ENCODE measurements at places on chromosomes 7 and 10.

- DNase-seq: no peak
Observed at GRCh38 chr10:26799342-26799741, 61.4 kb downstream of the ABI1 start.

DNA sequence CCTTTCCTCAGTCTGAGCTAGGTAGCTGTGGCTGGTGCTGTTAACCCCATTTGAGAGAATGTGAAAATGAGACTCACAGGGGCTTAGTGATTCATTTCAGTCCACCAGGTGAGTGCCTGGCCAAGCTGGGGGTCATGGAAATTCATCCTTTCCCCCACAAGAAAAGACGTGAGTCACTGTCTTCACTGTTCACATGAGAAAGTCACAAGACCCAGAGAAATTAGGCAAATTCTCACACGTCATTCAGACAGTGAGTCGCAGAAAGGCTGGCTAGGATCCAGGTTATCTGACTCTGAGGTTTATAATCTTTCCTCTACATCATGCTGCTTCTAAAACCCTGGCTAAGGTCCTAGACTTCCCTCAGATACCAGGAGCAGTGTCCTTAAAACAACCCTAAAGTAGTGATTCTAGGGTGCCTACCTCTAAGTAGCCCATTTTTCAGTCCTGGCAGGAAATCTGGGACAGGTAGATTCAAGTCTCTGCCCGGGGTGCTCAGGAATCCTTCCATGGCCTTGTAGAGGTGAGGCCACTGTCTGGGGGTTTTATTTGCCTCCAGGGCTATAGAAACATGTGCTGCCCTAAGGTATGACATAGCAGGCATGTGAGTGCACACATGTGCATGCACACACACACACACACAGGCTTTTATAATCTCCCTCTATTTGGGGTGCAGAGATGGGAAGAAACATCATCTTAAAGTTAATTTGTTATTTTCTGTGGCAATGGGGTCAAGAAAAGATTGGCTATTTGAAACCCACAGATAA lies 427.9 kb upstream of the CELF2 start:
- peak; percentile 65 for DNase-seq

DNA sequence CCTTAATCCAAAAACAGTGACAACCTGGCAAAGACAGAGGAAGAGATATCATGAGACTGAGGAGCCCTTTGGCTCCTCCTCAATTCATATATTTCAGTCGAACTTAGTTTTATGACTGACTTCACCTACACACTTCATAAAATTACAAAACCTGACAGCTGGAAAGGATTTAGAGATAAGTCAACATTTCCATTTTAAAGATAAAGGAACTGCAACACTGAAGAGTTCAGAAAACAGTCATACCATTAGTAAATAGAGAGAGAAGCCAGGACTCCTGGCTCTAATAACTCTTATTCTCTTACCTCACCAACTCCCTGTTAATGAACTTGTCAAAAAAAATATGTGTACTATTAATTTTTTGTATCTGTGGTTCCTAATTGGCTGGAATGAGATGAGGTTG lies 141.0 kb upstream of the COL1A2 start:
- no peak for DNase-seq

- DNase-seq: no peak
Observed at GRCh38 chr10:5627486-5628044, 38.8 kb downstream of the ASB13 start.

- no peak for DNase-seq
Observed at GRCh38 chr7:47649919-47650318, 68.0 kb upstream of the TNS3 start.

DNA sequence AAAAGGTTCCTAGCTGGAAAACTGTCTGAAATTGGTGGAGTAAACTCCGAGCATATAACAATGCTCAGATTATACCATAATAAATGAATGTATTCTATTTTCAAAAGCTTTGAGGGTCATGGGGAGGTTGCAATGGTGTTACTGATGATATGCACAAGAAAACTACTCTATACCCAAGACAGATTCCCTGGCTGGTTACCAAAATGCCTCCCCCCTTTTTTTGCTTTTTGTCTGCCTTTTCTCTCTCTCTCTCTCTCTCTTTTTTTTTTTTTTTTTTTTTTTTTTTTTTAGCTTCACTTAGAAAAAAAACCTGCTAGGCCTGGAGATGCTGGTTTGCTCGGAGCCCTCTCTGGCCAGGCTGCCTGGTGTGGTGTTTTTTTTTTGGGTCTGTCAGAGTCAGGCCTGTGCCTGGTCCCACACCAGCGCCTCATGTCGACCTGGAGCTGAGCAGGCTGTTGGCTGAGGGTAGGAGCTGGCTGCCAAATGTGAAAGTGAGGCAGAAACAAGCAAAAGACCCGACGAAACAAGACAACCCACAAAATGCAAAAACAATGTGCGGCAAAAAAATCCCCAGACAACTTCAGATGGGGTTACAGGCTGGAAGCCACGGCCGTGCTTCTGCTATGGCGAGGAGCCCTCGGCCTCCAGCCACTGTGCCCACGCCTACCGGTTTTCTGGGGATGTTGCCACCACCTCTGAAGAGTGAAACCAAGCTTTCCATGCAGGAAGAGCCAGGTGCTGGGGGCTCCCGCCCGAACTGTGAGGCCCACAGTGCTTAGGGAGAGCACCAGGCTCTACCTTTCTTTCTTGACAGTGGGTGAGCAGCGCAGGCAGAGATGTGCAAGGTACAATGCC lies 59.9 kb upstream of the EFCAB10 start:
- DNase-seq: no peak

DNA sequence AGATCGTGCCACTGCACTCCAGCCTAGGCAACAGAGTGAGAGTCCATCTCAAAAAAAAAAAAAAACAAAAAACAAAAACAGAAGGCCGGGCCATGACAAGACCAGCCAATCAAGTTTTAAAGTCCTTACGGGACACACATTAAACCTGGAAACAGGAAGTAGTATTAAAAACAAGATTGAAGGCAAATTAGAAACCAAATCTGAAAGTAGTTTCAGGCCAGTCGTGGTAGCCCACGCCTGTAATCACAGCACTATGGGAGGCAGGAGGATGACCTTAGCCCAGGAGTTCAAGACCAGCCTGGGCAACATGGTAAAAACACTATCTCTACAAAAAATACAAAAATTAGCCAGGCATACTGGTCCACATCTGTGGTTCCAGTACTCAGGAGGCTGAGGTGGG lies 18.1 kb downstream of the PSAP start:
- DNase-seq: no peak

DNA sequence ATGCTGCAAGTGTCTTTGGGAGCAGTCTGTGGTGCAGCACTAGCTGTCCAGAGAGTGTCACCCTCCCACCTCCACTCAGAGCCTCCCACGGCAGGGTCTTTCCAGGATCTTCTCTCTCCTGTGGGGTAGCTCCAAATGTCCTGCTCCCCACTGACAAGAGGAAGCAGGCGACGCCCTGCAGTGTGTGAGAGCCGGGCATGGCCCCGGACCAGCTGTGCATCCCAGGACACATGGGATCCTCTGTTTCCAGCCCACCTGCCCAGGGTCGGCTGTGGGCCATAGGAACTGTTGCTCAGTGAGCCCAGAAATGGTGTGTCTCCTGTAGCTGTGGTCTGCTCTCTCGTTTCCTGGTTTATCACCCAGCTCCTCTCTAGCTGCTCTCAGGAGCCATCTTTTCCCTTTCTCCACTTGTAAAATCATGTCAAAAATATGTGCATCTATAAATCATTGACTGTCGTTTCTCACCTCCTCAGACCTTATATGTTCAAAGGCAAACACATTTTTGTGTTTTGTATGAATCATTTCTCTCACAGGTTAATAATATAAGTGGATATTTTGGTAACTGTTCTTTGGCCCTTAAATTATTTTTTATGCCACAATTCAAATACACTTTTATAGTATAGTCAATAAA lies 74.9 kb downstream of the VWC2 start:
- no peak for DNase-seq

GRCh38 chr10:1424648-1425047 lies 312.7 kb downstream of the ADARB2 start:
- no peak for DNase-seq

- DNase-seq: no peak
Observed at GRCh38 chr10:8455181-8455580, 400.7 kb downstream of the GATA3 start.

DNA sequence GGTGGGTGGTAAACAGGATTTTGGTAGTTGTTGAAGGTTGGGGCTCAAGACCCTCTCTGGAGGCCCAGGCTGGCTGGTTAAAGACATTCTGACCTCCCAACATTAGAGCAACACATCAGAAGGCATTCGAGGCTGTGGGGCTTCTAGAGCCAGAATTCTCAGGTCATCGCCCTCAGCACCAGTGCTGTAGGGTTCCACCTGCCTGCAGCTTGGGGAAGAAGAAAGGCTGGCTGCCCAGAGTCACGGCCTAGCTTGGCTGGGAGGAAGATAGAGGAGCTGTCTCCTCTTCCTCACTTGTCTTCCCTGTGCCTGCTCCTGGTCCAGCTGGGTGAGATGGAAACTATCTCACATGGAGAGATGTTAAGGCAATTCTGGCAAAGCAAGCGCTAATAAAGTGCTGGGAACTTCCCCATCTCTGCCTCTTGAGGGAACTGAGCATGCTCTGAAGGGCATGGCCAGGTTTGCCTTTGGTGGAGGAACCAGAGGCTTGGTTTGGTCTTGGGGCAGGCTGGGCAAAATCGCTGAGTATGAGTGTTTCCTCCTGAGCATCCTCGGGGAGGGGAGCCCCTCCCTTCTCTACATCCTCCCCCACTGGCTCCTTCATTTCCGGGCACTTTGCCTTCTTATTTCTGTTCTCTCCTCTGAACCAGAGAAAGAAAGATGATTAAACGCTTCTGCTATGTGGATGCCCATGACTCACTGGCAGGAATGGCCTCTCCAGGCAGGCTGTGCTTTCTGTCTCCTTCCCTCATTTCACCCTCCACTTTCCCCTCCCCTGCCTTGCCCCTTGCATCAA lies 509.0 kb upstream of the PODXL start:
- peak; percentile 97 for DNase-seq

- no peak for DNase-seq
Observed at GRCh38 chr10:103814105-103814504, 41.3 kb downstream of the SH3PXD2A start.

- no peak for DNase-seq
Observed at GRCh38 chr10:119705434-119705831, 20.4 kb upstream of the INPP5F start.

- DNase-seq: peak; percentile 96
Observed at GRCh38 chr7:33854801-33855350, 50.5 kb upstream of the BMPER start.

DNA sequence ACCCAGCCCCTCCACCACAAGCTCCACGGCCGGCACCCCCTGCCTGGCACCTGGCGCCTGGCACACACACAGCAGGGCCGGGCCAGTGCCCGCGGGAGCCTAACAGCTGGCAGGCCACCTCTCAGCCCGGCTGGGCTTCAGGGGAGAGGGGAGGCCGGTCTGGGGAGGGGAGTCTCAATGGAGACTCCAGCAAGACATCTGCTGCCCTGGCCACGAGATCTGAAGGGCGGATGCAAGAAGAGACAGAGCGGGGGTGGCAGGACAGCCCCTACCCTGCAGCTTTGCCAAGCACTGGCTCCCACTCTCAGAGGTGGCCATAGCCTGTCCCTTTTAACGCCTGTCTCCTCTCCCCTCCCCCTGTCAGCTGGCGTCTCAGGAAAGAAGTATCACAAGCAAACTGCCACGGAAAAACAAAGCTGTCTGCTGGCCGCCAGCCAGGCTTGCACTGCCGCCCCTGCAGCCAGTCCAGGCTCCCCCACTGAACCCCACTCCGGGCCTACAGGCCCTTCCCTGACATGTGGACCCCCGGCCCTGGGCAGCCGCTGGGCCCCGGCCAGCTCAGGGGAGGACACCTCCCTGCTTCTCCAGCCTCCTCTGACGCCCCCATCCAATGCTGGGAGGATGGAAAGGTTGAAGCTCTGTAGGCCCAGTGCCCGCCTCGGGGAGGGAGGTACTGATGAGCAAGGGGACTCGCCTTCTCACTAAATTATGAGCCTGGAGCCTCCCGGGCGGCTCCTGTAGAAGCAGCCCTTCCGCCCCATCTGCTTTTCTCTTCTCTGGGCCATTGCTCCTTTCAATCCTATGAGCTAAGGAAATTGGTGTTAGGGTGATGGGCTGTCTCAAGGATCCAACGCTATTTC lies 178.4 kb downstream of the ARHGAP12 start:
- DNase-seq: no peak

DNA sequence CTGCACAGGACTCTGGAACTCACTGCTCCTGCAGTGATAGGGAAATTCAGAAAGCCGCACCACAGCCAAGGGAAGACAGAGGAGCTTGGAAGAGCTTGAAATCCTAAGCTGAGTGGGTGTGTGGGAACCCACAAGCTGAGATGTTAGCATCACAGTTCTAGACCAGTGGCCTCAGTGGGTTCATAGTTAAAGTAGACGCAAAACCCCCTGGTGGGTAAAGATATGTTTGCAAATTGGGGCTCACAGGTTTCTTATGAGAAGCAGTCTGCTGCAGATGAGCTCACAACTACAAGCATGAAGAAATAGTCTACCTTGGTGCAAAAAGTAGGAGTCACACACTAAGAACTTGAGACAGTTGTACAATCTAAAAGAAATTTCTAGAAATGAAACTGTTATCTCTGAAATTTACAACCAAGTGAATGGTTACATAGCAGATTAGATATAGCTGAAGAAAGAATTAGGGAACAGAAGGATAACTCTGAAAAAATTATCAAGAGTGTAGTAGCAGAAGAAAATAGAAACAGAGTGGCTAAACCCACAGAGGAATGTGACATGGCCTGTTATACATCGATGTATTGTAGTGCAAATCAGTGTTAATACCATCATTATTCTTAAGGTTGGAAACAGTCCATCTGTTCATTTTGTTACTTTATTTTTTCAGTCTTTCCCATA lies 77.2 kb downstream of the DYNC2I1 start:
- no peak for DNase-seq

DNA sequence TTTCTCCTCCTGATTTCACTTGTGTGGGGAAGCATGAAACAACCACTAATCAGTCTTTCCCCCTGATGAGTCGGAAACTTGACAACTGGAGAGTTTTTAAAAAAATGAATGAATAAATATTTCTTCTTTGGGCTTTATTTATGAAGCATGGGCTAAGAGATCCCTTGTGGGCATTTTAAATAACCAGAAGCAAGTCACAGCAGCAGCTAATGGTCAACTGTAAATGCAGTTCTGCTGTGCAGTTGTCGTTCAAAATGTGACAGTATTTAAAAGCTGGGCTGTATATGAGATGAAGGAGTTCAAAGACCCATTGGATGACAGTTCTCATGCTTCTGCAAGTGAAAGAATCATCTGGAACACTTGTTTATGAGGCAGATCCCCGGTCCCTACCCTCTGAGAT lies 54.1 kb downstream of the STEAP1B start:
- DNase-seq: no peak

DNA sequence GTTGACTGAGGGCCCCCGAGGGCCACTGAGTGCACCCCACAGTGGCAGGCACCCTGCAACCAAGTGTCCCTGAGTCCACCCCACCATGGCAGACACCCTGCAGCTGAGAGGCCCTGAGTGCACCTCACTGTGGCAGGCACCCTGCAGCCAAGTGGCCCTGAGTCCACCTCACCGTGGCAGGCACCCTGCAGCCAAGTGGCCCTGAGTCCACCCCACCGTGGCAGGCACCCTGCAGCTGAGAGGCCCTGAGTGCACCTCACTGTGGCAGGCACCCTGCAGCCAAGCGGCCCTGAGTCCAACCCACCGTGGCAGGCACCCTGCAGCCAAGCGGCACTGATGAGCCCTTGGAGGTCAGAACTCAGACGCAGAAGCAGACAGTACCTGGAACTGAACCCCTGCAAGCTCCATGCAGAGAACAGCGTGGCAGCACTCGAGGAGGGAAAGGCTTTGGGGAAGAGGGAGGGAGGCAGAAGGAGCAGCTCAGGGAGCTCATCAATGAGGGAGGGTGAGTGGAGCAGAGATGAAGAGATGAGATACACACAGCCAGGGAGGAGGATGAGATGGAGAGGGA lies 156.5 kb downstream of the WDR37 start:
- DNase-seq: no peak

- no peak for DNase-seq
Observed at GRCh38 chr10:80452640-80453039, 1.5 kb upstream of the TSPAN14 start.

GRCh38 chr10:116792817-116793216 lies 50.5 kb upstream of the HSPA12A start:
- no peak for DNase-seq

All from EL (cell line).